Stimulated activated CD8-positive, alpha-beta memory T cell treated with anti-CD3 and anti-CD28 coated beads, Interleukin-2, amount 100 ng/mL, for 48 hours (primary cell): ENCODE measurements at places on chromosomes 1 and 21.

DNA sequence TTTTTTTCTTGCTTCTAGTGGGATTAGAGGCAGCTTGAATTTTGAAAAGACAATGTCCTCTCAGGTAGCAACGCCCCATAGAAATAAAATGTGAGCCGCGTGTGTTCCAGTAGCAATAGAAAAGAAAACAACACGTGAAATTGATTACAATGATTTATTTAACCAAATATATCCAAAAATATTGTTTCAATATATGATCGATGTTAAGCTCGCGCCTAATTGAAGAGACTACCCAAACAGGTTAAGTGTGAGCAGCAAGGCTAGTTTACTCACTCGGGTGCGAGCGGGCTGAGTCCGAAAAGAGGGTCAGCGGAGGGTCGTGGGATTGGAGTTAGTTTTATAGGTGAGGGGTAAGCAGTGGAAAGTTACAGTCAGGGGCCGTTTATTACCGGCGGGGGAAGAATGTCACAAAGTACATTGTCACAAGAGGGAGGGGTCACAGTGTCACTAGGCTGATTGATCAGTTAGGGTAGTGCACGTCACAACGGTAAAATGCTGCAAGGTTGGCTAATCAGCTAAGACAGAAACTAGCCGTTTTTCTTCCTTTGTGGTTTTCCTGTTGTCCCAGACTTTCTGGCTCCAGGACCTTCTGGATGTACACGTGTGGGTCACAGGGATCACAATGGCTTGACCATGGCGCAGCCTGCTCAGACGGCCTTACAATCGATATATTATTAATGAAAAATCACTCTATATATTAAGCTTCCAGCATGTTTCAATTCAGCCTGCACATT lies 697 bp upstream of the ZNF670 start:
- no peak for DNase-seq

GRCh38 chr21:15506086-15506485 lies 223.7 kb upstream of the USP25 start:
- DNase-seq, result no peak

DNA sequence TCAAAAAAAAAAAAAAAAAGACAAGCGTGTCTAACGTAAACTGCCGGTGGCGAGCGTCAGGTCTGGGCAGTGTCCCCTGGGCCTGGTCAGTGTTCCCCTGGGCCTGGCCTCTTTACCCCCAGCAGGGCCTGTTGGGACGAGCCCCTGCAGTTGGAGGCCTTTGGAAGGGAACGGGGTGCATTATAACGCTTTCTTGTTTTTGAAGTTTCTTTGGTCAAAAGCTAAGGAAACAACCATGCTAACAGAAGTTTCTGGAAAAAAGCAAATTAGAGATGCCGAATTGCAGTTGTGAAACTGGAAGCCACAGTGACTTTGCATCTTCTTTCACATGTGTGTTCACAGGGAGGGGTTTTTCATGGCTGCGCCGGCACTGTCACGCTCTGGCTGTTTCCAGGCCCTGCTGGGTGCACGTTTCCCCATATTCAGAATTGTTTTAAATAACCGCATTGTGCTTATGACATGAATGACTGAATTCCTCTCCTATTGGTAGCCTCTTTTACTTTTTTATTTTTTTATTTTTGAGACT lies 16.0 kb downstream of the RRP1 start:
- DNase-seq, result no peak

- no peak for DNase-seq
These were observed 3.9 kb downstream of the HES4 start for GRCh38 chr1:995665-996633.

- no peak for DNase-seq
These were observed 17.4 kb upstream of the ARHGEF10L start for GRCh38 chr1:17521946-17522612.

DNA sequence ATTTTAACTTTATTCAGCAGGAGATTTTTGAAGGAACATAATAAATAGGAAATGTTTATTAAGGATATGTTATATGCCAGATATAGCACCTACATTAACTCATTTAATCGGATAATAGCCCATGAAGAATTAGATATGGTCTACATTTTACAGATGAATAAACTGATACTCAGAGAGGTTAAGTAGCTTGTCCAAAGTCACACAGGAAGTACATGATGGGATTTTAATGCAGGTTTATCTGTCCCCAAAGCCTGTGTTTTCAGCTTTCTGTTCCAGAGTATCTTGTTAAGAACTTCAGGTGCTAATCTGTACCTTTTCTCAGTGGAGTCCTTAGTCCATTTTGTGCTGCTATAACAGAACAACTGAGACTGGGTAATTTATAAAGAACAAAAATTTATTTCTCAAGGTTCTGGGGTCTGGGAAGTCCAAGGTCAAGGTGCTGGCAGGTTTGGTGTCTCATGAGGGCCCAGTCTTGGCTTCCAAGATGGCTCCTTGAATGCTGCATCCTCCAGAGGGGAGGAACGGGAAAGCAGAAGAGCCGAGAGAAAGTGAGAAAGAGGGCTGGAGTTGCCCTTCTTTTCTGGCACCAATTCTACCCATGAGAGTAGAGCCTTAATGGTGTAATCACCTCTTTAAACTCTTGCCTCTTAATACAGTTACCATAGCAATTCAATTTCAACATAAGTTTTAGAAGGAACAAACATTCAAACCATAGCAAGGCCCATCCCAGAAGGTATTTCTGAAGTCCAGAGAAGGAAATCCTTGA lies 17.3 kb downstream of the C1orf21 start:
- DNase-seq, result no peak

GRCh38 chr1:245051349-245052221 lies 103.2 kb upstream of the KIF26B start:
- DNase-seq, result no peak

DNA sequence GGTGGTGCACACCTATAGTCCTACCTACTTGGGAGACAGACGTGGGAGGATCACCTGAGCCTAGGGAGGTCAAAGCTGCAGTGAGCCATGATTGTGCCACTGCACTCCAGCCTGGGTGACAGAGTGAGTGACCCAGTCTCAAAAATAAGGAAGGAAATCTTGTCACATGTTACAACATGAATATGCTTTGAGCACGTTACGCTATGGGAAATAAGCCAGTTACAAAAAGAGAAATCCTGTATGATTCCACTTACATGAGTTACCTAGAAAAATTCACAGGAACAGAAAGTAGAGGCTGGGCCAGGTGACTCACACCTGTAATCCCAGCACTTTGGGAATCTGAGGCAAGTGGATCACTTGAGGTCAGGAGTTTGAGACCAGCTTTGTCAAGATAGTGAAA lies 6.7 kb upstream of the PADI6 start:
- no peak for DNase-seq
